ENCODE measurements at places on chromosomes 16 and 17. TPM values are rescaled to one million over a fixed set of nuclear protein-coding genes. Genes with fewer than 3 reads are reported as not detected.

GRCh38 chr16:76265434-76266045 is 11.7 kb upstream of the CNTNAP4 start:
- peak; percentile 54 for DNase-seq
- H3K4me3 ChIP-seq = no peak overlapping the region
- H3K27me3 ChIP-seq = no peaks in the 10 kb centered on the region
- H3K36me3 ChIP-seq = no peaks in the 10 kb centered on the region
- H3K27ac ChIP-seq = no peak overlapping the region
- H3K4me1 ChIP-seq = no peaks in the 10 kb centered on the region

GRCh38 chr16:85420501-85421337 is 192.4 kb upstream of the GSE1 start:
- H3K27me3 ChIP-seq = no peaks in the 10 kb centered on the region
- H3K4me3 ChIP-seq = no peak overlapping the region
- no peaks in the 10 kb centered on the region for H3K36me3 ChIP-seq
- DNase-seq = peak; percentile 89
- H3K27ac ChIP-seq = no peak overlapping the region
- H3K4me1 ChIP-seq = peaks cover 7% of the 10 kb centered on the region

SPEM2 gene
- total RNA-seq = not detected

- H3K27ac ChIP-seq = no peak overlapping the region
- H3K4me3 ChIP-seq = no peak overlapping the region
- H3K4me1 ChIP-seq = peaks cover 2% of the 10 kb centered on the region
- DNase-seq = no peak
Observed at GRCh38 chr16:67651847-67652246, 6.9 kb downstream of the CARMIL2 start.

RFFL gene
- total RNA-seq = 19.2 TPM
